Stimulated activated CD8-positive, alpha-beta memory T cell treated with anti-CD3 and anti-CD28 coated beads, Interleukin-12 subunit alpha, Interleukin-12 subunit beta, amount 100 ng/mL, for 1 hour (primary cell): ENCODE measurements at places on chromosomes 11 and 22.

- DNase-seq = no peak
These were observed 31.5 kb upstream of the PLET1 start for GRCh38 chr11:112292188-112292587.

DNA sequence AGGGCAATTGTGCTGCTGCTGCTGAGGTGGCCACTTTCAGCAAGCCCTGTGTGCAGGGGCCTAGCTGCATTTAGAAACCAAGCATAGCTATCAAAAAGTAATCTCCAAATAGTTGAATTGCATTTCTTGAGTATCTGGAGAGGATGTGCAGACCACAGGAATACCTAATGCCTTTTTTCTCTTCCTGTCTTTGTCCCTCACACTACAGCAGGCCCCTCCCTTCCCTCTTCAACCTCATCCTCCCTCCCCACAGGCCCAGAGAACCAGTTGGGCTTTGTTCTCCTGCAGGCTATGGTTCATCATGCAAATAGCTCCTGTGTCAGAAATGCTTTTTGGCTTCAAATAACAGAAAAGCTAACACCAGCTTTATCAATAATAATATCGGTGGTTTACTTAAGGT, 47.7 kb downstream of the DKK3 start:
- DNase-seq = no peak

- DNase-seq = no peak
These were observed 16.1 kb downstream of the MS4A18 start for GRCh38 chr11:60740573-60740972.

GRCh38 chr11:68002575-68002937, 1.3 kb downstream of the UNC93B1 start:
- no peak for DNase-seq

GRCh38 chr22:28798810-28799605, 1.4 kb downstream of the XBP1 start:
- DNase-seq = no peak

GRCh38 chr11:17207317-17208256, at the start of gene PIK3C2A:
PIK3C2A (minus strand) TSS chr11:17207986; CDS start chr11:17169741, 38,245 bp downstream.
- peak; percentile 89 for DNase-seq

- no peak for DNase-seq
These were observed 14.0 kb upstream of the MTCH2 start for GRCh38 chr11:47656260-47656885.

DNA sequence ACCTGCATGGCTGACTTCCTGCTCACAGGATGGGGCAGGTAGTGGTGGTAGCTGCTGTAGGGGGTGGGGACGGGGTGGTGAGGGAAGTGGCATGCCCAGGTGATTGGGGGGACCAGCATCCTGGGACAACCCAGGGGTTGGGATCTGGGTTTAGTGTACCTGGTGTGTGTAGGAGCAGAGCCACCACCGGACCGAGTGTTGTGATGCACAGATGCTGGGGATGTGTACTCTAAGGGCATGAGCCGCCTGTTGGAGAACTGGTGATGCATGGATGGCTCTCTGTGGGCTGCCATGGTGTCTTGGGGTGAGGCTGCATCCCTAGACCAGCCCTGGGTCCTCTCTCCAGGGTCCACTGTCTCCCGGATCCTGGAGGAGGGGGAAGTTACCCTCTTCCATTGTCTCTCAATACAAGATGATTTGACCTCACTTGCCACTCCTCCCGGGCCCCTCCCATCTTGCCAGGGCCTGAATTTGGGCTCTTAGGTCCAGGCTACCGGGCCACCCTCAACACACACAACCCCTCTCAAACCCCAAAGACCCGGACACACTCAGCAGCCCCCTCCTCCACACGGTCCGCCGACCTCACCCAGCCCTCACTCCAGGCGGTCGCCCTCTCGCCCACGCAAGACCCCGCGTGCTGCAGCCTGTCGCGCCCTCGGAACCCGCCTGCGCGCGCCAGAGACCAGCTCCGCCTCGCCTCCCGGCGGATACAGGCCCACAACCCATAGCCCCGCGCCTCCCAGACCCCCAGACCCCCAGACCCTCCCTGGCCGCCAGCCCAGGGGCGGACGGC, 619 bp downstream of the LRRC75B start:
- no peak for DNase-seq

GRCh38 chr22:30717952-30718351, 23.3 kb downstream of the OSBP2 start:
- no peak for DNase-seq

GRCh38 chr22:41368543-41369423, 13.0 kb upstream of the TEF start:
- DNase-seq = no peak

GRCh38 chr22:36816636-36817524, at the start of gene PVALB:
PVALB (minus strand) TSS chr22:36817035; CDS start chr22:36817005, 30 bp downstream.
- no peak for DNase-seq

DNA sequence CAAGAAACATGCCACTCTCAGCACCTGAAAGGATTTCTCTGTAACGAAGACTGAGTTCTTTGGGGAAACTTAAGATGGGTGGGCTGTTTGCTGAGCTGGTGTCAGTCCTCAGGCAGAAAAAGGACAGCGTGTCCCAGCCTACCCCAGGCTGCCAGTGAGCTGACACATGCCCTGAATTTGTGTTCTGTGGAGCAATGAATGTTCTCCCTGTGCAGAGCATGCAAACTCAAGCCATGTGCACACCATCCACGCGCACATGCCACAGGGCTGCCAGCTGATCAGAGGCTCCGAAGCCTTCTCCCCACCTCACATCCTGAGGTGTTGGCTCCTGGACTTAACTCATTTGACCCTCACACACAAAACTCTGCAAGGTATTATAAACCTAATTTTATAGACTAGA, 104.9 kb downstream of the KCNC1 start:
- no peak for DNase-seq
